ENCODE measurements at places on chromosomes 12 and 14. TPM values are rescaled to one million over a fixed set of nuclear protein-coding genes. Genes with fewer than 3 reads are reported as not detected.
A peak's percentile ranks its signal among the peaks of the same experiment; 100 is the strongest.

The FAM186B gene
- 0.11 TPM for total RNA-seq

The SIX4 gene
- 24.7 TPM for total RNA-seq

The ESRRB gene
- 1.4 TPM for total RNA-seq

The SOAT2 gene
- not detected for total RNA-seq

The NPAS3 gene
- total RNA-seq = 4.3 TPM

The CLEC1A gene
- total RNA-seq = not detected

DNA sequence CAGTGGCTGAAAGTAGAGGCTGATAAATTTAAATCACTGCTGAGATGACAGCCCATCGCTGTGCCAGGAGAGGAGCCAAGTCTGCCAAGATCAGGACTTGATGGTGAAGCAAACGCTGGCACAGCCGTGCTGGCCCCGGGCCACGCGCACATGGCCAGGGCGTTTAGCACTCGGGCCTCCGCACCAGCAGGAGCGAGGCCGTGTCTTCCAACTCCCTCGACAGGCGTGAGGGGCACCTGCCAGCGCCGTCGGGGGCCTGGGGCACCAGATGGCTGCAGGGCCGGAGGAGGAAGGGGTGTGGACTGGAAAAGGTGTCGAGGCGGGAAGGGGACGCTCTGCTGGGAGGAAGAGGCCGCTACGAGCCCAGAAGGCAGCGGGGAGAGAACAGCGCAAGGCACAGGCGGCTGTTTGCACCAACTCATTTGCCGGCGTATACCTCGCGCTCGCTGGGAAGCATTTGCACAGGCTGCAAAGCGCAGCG lies 29.5 kb downstream of the RIMBP2 start:
- DNase-seq = peak; percentile 63

- DNase-seq = no peak
These were observed 4.0 kb downstream of the PTGER2 start for GRCh38 chr14:52318062-52318461.

- DNase-seq = no peak
These were observed 4.7 kb upstream of the COCH start for GRCh38 chr14:30869551-30870155.

DNA sequence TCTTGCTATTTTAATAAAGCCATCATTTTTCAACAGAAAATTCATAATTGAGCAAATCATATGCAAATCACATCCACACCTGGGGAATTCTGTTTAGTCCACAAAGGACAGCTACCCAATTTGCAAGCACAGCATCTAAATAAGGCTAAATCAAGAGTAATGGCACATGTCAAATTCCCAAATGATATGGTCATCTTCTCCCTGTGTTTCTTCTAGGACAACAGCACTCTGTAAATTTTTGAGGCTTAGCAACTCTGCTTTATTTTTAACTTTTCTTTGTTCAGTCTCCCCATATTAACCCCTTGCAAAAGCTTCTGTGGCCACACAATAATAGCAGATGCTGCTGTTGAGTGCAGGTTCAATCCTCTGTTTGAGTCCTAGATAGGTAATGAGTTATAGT lies 155.6 kb upstream of the DAAM1 start:
- no peak for DNase-seq

DNA sequence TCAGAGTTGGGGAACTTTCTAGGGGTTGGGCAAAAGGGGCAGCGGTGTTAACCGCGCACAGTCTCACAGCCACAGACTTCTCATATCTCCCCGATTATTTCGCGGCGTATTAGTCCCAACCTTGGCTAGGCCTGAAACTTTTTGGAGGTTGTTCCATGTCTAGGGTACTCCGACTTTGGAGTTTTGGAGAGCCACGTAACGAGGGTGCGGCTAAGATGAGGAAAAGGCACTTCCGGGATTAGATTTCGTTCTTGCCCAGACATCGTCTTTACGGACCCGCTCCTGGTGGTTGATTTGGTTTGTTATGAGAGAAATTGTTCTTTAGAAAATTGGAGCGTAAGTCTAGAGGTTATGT lies 513 bp downstream of the CCNK start:
- no peak for DNase-seq

DNA sequence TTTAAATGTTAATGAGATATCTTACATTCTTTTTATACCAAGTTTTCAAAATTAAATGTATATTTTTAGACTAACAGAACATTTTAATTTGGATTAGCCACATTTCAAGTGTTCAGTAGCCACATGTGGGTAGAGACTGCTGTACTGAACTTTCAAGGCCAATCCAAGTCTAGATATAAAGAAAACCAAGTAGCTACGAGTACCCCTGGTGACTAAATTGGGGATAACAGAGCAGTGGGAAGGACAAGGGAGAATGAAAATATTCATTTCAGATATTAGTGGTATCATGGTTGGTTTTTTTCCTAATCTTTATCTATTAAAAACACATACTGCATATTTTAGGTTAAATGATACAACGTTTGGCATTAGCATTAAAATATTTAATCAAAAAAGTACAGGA lies 69.4 kb upstream of the RHOJ start:
- peak; percentile 38 for DNase-seq

GRCh38 chr12:131815131-131815530 lies 13.1 kb upstream of the MMP17 start:
- no peak for DNase-seq

DNA sequence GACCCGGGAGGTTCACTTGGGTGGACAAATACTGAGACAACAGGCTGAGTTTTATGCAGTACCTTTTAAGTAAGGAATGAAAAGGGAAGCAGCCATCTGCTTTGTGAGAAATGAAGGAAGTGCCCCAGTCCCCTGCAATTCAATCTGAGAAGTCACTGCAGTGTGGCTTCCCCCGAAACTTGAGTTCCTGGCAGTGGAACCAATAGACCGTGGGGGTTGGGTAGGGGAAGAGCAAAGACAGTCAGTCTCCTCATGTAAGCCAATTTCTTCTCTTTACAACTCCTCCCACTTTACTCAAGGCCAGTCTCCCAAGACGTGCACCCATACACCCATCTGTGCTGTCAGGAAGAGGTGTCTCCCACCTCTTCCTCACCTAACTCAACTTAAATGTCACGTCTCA lies 206.5 kb downstream of the BCAT1 start:
- DNase-seq = no peak

GRCh38 chr12:20274008-20274407 lies 94.3 kb upstream of the PDE3A start:
- no peak for DNase-seq

DNA sequence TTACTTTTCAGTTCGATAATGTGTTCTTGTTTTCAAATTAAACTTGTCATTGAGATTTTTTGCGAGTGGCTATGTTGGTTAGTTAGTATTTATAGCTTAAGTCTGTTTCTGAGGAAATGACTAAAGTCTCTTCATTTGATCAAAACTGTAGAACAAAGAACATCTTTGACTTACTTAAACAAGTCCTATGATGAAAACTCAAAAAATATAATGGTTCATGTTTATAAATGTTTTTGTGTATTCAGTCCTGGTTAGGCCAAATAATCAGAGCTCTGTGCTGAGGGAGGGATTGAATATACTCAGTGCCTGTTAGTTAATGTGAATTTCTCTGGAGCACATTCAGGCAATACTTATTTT lies 51.7 kb downstream of the PPFIBP1 start:
- DNase-seq = no peak

- no peak for DNase-seq
These were observed 1.5 kb downstream of the RAB21 start for GRCh38 chr12:71756054-71756690.

DNA sequence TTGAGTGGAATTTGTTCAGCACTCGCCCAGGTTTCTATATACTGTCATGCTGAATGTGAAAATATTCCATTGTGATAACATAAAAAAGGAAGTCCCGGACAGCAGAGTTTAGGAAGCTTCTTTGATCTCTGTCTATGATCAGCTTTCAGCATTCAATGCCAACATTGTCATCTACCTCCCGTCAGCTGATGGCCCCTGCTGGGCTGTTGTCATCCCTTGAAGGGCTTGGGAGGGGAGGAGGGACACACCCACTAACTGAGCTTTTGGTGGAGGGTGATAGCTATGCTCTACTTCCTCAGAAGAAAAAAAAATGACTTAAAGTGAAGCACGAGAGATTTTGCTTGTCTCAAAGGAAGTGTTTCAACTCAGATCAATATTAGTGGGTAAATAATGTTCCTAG lies 4.7 kb upstream of the KRT77 start:
- no peak for DNase-seq

DNA sequence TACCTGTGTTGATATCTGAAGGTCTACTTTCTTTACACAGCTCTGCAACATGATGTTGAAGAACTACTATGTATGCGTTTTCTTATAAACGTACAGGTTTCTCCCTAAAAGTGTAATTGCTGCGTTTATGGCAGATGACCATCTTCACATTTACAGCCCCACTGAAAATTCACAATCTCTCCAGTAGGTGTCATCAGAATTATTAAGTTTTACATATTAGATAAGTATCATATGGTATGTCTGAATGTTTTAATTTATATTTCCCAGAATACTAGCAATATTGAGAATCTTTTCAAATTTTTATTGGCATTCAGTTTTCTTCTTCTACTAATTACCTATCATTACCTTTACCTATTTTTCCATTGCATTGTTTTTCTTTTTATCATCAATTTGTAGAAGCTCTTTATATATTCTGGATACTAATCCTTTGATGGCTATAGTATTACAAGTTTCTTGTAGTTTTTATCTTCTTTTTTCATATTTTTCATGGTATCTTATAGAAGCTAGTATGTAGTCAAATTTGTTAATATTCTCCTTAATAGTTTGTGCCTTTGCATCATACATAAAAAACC lies 123.5 kb downstream of the CAPZA3 start:
- DNase-seq = no peak

GRCh38 chr12:100186071-100186470 lies 14.5 kb upstream of the ACTR6 start:
- no peak for DNase-seq

GRCh38 chr12:79299447-79300198 lies 391.1 kb downstream of the PAWR start:
- DNase-seq = no peak

GRCh38 chr12:113990250-113991223 lies 24.4 kb upstream of the RBM19 start:
- peak; percentile 31 for DNase-seq

DNA sequence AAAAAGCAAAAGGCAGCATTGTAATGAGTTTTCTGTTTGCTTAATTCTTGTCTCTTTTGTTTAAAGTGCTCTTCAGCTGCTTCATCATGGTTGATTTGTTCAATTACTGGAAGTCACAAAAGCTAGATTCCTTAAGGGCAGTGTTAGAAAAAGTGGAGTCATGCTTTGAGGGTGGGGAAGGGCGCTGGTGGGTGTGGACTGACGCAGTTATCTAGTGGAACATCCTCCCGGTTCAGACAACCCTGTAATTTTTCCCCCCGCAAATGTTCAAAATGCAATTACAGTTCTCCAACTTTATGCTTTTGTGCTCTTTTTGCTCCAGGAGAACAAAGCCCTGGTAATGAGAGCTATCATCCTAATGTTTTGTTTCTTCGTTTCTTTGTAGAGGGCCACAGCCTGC lies 2.1 kb downstream of the AKAP6 start:
- DNase-seq = no peak

- no peak for DNase-seq
These were observed 24.1 kb downstream of the NUP37 start for GRCh38 chr12:102095677-102096263.

GRCh38 chr12:102824218-102824835 lies 92.7 kb downstream of the PAH start:
- peak; percentile 82 for DNase-seq
